Hematopoietic multipotent progenitor cell (in vitro differentiated cells): ENCODE measurements at places on chromosomes 7 and 10. TPM values are rescaled to one million over a fixed set of nuclear protein-coding genes. Genes with fewer than 3 reads are reported as not detected.

DNA sequence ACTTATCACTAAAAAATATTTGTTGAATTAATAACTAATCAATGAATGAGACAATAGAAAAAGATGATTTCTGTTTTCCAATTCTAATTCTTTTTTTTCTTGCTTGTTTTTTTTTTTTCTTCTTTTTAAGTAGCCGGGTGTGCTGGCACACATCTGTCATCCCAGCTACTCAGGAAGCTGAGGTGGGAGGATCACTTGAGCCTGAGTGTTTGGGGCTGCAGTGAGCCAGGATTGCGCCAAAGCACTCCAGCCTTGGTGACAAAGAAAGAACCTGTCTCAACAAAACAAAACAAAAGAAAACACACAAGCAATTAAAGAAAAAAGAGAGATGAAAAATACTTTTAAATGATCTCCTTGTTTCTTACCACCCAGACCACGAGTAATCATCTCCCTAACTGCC lies 1109.3 kb downstream of the REEP3 start:
- no peak for DNase-seq

GRCh38 chr7:18572154-18572553 lies 76.6 kb downstream of the HDAC9 start:
- no peak for DNase-seq

GRCh38 chr7:116991233-116991632 lies 37.9 kb downstream of the ST7 start:
- DNase-seq = no peak

GRCh38 chr10:2631557-2632205 lies 435.7 kb upstream of the PFKP start:
- no peak for DNase-seq

GRCh38 chr10:25113191-25114035 lies 61.4 kb upstream of the GPR158 start:
- peak; percentile 30 for DNase-seq

GRCh38 chr10:82212753-82213152 lies 337.8 kb downstream of the NRG3 start:
- DNase-seq = no peak

- no peak for DNase-seq
Observed at GRCh38 chr10:70573599-70574506, 28.7 kb downstream of the PRF1 start.

DNA sequence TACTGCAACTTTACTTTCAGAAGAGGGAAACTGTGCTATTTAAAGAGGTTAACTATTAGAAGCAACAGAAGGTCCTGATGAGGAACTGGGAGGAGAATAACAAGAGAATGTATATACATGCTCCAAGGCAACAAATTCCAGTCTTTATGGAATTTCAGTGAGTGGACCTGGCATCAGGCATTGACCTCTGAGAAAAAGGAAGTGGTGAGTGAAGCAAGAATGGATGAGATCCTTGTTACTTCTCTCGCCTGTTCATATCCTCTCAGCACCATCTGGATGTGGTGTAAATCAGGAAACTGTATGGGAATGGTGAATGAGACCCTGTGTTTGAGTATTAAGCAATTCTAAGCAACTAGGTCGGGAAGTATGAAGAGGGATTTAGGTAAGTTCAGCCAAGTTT lies 30.3 kb upstream of the KBTBD2 start:
- no peak for DNase-seq

DNA sequence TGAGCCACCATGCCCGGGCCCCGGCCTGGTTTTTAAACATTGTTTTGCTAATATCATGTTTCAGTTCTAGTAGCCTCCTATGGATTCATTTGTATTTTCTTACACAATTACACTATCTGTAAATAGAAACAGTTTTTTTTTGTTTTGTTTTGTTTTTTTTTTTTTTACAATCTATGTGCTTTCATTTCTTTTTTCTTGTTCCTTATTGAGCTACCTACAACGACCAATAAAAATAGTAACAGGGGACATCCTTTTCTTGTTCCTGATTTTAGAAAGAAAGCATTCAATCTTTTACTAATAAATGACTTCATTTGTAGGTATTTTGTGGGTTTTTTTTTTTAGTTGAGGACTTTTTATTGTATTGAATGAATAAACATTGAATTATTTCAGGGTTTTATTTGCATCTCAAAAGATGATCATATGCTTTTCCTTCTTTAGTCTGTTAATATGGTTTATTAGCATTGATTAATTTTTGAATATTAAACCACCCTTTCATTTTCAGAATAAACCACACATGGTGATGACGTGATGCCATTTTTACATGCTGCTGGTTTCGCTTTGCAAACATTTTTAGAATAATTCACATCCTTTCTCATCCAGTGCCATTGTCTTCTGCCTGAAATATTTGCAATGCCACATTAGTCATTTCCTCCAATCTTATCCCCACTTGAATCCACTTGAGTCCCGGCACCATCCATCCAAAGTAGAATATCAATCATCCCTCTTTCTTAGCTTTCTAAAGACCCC lies 18.1 kb upstream of the AKR1E2 start:
- DNase-seq = no peak

DNA sequence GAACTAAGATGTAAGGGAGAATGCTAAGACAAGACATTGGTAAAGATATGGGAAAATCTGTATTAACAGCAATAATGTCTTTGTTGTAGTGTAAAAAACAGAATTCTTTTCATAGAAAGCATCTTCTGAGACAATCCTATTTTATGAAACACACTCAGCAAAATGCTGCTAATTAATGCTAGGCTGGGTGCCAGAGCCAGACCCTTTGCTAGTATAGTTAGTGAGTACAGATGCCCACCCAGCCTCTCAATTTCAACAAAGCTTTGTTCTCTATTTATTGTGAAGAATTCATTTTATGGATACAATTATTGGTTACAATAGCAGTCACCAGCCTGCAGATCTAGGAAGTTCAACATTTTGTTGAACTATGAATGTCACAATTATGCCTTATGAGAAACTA lies 131.0 kb downstream of the SEM1 start:
- no peak for DNase-seq

DNA sequence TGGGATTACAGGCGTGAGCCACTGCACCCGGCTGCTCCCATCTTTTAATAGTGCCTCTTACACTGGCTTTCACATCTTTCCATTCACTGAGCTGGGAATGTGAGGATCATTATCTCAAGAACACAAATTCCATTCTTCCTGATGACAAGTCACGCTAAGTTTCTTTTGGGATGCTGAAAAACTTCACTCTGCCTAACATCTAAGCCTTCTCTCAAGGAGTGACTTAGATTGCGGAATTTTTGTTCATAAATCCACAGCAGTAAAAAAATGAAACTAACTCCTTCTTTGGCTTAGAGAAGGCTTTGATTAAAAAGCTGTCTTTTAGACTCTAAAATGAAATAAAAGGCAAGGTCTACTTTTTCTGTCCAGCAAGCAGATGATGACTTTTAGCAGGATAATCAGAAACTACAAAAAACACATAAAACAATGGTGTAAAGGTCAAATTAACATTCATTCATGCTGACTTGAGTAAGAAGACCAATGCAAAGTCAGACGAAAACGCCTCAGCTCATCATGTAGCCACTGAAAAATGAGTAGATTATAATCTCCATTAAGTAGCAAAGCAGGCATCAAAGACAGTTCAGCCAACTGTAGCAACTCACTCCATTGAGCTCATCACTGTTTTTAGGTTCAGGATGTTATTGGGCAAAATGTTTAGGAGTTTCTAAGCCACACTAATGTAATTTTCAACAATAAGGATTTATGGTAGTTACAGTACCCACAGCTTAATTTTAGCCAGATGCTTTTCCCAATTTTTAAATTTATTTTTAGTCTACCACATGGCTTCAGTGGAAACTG lies 178.8 kb downstream of the ELMO1 start:
- DNase-seq = no peak

GRCh38 chr7:4681886-4682620 lies at the start of gene FOXK1:
Gene FOXK1, plus strand, starts transcription at chr7:4682295. Its CDS starts 14 bp downstream, at chr7:4682309.
- peak; percentile 77 for DNase-seq

DNA sequence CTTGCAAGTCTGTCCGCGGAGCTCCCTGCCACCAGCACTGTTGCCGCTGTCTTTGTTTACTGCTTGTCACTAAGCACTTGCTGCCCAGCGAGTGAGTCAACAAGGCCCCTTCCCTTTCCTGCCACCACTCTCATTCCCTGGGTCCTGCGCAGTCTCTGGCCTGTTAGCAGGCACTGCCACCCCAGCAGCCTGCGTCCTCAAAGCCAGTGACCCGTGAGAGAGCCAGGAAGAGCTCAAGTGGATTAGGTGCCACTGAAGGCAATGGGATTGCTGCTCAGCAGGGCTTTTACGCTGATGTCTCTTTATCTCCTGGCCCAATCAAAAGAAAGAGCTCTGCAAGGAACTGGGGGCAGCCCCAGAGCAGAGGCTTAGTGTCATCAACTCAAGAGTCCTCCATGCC lies at the start of gene FRMPD2:
Gene FRMPD2 (minus strand): TSS at position 61 of the 400 bp plus-strand sequence. CDS start 129 bp downstream, outside the sequence.
- DNase-seq = no peak

DNA sequence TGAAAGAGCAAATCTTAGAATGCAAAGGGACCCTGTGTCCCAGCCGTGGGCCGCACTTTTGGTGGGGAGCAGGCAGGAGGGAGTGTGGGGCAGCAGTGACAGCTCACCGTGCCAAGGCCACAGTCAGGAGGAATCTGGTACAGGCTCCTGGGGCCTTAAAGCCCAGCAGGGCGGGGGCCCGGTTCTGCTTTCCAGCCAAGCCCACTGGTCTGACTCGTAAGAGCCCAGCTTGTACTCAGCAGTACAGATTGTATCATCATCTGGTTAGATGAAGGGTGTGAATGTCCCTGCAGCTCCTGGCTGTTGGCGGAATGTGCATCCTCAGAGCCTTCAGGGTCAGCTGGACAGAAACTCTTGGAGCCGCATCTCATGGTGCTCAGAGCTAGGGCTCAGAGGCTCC lies 30.5 kb upstream of the TRIM8 start:
- no peak for DNase-seq

DNA sequence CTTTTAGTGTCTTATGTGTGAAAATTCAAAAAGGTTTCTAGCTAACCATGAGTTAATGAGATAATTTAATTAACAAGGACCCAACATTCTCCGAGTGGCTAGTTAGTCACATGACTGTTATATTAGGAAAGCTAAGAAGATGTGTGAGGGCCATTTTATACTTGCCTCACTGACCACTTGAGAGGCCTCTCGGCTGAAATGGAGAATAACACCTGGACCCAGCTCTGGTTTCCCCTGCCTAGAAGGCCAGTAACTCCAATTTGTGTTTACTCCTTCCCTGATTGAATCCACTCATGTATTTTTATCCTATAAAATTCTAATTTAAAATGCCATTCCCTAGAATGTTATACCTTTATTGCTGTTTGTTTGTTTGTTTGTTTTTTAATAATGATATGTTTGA lies 1091.2 kb downstream of the KCNMA1 start:
- no peak for DNase-seq

DNA sequence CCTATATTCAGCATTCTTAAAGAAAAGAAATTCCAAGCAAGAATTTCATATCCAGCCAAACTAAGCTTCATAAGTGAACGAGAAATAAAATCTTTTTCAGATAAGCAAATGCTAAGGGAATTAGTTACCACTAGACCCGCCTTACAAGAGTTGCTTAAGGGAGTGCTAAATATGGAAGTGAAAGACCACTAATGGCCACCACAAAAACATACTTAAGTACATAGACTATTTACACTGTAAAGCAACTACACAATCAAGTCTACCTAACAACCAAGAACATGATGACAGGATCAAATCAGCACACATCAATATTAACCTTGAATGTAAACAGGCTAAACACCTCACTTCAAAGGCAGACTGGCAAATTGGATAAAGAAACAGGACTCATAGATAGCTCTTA lies 42.2 kb upstream of the NME8 start:
- no peak for DNase-seq

DNA sequence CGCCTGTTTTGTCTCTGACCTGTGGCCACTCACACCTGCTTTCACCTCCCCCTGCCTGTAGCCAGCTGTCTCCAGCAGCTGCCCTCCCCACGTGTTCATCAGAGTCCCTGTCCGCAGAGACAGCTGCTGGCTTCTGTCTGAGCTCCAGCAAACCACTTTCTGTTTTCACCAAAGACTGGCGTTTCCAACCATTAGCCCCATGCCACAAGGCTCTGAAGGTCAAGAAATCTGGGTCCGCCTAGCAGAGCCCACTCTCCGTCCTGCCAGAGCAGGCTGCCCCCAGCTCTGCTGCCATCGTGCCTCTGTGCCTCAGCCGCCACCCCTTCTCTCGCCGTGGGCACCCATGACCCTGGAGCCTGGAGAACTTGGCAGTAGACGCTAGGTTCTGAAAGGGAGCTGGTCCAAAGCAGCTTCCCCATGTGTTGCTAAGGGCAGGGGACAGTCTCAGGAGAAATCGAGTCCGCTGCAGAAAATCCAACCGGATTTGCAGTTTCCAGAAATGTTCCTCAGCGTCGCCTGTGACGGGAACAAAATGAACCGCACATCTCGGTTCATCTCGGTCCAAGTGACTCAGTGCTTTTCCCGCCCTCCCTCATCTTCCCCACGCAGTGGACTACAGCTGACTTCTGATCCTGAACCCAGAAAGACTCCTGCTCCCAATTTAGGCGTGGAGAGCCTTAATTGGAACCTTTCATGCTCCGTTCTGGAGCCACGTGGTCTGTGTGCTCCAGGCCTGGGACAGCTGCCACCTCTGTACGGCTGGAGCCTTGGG lies 28.0 kb downstream of the TMEM120A start:
- no peak for DNase-seq

GRCh38 chr7:70756789-70757188 lies 375.2 kb upstream of the GALNT17 start:
- no peak for DNase-seq

DNA sequence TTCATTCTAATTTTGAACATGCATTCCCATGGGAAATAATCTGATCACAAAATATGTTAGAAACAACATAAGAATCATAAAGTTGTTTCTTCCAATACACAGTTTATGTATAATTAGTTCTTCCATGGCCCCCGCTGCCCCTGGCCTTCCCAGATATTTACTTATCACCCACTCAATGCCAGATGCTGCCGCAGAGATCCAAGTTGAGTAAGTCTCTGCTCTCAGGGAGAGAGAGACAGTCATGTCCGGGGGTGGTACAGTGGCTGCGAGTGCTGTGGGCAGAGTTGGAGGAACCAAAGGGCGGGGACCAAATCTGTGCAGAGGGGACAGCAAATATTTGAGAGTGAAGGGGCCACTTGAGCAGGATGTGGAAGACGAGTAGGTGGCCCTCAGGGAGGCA lies 37.1 kb downstream of the COL26A1 start:
- no peak for DNase-seq

DNA sequence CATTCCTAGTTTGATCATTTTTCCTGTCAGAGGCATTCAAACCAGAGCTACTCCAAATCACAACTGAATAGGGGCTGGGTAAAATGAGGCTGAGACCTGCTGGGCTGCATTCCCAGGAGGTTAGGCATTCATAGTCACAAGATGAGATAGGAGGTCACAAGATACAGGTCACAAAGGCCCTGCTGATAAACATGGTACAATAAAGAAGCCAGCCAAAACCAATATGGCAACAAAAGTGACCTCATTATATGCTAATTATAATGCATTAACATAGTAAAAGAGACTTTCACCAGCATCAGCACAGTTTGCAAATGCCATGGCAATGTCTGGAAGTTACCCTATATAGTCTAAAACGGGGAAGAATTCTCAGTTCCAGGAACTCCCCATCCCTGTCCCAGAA lies 37.3 kb downstream of the TWIST1 start:
- no peak for DNase-seq

- no peak for DNase-seq
Observed at GRCh38 chr10:3167611-3168330, 4.8 kb downstream of the PITRM1 start.

The CCDC136 gene
- 11.6 TPM for total RNA-seq

The TBXAS1 gene
- 121 TPM for total RNA-seq

The OPN1SW gene
- not detected for total RNA-seq

The SPDYE9 gene
- not detected for total RNA-seq

The DLD gene
- total RNA-seq = 37.7 TPM

The PRLHR gene
- not detected for total RNA-seq

The LRRD1 gene
- total RNA-seq = under 0.01 TPM

The IGF2BP3 gene
- 6.7 TPM for total RNA-seq

The CPXM2 gene
- not detected for total RNA-seq

The MNX1 gene
- total RNA-seq = not detected

The CCDC146 gene
- total RNA-seq = 1.9 TPM
